Mesenteric fat pad (tissue), 1 donor: ENCODE measurements at places on chromosomes 16 and 17.

GRCh38 chr16:14562691-14563491 lies 67.2 kb downstream of the PARN start:
- no peak for DNase-seq

DNA sequence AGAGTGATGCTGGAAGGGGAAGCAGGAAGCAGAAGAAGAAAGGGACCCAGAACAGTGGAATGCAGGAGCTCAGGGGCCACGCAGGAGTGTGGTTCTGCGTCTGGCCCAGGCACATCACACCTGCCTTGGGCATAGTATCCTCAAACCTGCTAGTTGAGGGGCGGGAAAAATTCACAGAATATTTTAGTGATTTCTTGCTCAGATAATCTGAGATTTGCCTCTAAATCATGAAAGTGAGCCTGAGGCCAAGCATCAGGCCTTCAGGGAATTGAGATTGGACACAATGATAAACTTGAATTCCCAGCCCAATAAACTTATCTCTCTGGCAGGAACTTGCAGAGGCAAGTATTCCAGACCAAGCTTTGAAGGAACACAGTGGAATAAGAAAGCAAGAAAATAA lies 48.5 kb upstream of the CCL2 start:
- no peak for DNase-seq

- no peak for DNase-seq
These were observed at the start of gene CD300LG for GRCh38 chr17:43846963-43847371. TSS of gene CD300LG (plus strand) at chr17:43847176. CDS start at chr17:43847217, 41 bp downstream.

- DNase-seq = no peak
These were observed 6.0 kb downstream of the ST3GAL2 start for GRCh38 chr16:70432723-70433457.

- no peak for DNase-seq
These were observed 1.5 kb upstream of the BAIAP3 start for GRCh38 chr16:1331712-1332617.

- no peak for DNase-seq
These were observed 9.0 kb upstream of the C16orf95 start for GRCh38 chr16:87326151-87326571.

DNA sequence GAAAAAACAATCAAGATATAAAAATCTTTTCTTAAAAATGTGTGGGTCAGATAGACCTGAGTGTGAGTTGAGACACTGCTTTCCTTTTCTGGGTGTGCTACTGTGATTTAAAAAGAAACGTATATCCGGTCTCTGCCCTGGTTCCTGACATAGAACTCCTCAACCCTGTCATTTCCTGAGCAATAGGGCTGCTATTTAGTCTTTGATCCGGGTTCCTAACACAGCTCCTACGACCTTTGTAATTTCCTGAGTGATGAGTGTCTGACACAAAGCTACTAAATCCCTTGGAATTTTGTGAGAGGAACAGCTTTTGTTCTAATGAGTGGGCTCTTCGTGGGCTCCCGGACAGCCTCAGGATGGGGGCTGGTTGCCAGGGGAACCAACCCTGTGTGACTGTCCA lies 93.9 kb upstream of the FA2H start:
- no peak for DNase-seq
